ENCODE measurements at places on chromosomes 13 and 19. TPM values are rescaled to one million over a fixed set of nuclear protein-coding genes. Genes with fewer than 3 reads are reported as not detected.

- no peaks in the 10 kb centered on the region for H3K36me3 ChIP-seq
- peaks cover 10% of the 10 kb centered on the region for H3K27me3 ChIP-seq
- DNase-seq, result no peak
- no peak overlapping the region for H3K4me3 ChIP-seq
Observed at GRCh38 chr19:1182727-1183126, 8.7 kb upstream of the SBNO2 start.

- no peak overlapping the region for H3K27ac ChIP-seq
- no peaks in the 10 kb centered on the region for H3K36me3 ChIP-seq
- H3K27me3 ChIP-seq, result peaks cover 5% of the 10 kb centered on the region
- peaks cover 18% of the 10 kb centered on the region for H3K4me1 ChIP-seq
- no peak for DNase-seq
Observed at GRCh38 chr19:33277434-33277833, 24.9 kb downstream of the CEBPA start.

- no peak for DNase-seq
- H3K4me3 ChIP-seq, result no peak overlapping the region
- H3K36me3 ChIP-seq, result no peaks in the 10 kb centered on the region
- no peak overlapping the region for H3K27ac ChIP-seq
- no peaks in the 10 kb centered on the region for H3K27me3 ChIP-seq
- no peaks in the 10 kb centered on the region for H3K4me1 ChIP-seq
Observed at GRCh38 chr13:60754211-60755090, 357.4 kb downstream of the TDRD3 start.

DNA sequence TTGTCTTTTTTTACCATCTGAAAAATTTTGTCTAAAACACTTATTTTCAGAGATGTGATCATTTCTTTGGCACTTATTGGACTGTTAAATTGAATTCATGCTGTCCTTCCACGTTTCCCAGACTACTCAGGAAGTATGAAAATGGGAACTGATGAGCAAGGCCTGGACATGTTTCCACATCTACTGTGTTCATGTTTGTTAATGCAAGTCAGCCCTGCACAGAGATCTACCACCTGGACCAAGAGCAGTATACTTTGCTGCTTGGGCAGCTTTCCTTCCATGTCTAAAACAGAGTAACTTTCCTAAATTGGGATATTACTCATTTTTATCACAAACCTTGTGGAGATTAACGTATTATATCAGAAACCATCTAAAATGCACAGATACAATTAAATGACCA lies 687.4 kb downstream of the DIAPH3 start:
- H3K4me3 ChIP-seq, result no peak overlapping the region
- no peak for DNase-seq
- H3K27ac ChIP-seq, result no peak overlapping the region
- no peaks in the 10 kb centered on the region for H3K4me1 ChIP-seq

DNA sequence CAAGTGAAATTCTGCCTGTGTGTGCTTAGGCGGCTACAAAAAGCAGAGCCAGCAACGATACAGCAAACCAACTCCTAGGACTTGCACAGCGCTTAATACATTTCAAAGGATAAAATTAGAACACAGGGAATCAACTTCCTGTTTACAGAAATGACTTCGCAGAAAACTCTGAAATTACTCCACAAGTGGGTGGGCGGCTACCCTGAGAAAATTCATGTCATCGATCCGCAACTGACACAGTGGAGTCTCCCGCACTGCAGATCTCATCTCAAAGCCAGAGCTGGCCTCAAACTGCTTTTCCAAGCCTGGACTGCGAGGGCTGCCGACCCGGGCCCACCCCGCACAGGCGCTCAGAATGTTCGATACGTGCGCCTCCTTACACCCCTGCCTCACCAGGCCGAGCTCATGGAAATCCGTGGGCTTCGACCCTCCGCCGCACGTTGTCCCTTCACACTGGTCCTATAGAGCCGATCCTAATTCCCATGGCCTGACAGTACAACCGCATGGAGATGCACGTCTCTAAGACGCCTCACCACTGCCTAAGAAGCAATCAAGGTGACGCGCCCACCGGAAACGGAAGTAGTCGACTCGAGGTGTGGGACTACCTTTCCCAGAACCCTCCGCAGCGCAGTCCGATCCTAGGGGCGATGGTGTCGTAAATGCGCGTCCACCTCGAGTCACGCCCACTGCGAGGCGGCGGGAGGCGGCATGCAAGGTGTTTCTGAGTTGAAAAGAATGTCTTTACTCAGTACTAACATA lies at the start of gene ZNF229:
TSS of gene ZNF229 (minus strand) at position 557 of the 759 bp plus-strand sequence. CDS start 5,625 bp downstream, outside the sequence.
- H3K27me3 ChIP-seq, result no peaks in the 10 kb centered on the region
- H3K27ac ChIP-seq, result peak within 1 kb of the TSS; percentile 90
- peak; percentile 92 for DNase-seq
- H3K4me3 ChIP-seq, result peak within 1 kb of the TSS; percentile 85
- H3K4me1 ChIP-seq, result peaks cover 10% of the 10 kb centered on the region

- H3K4me3 ChIP-seq, result peak overlapping the region; percentile 91
- no peaks in the 10 kb centered on the region for H3K27me3 ChIP-seq
- H3K27ac ChIP-seq, result peak overlapping the region; percentile 90
- H3K36me3 ChIP-seq, result peaks cover 24% of the 10 kb centered on the region
- peak; percentile 66 for DNase-seq
- peaks cover 46% of the 10 kb centered on the region for H3K4me1 ChIP-seq
Observed at GRCh38 chr19:39843919-39844793, 2.0 kb downstream of the FBL start.

- H3K4me1 ChIP-seq, result peaks cover 35% of the 10 kb centered on the region
Observed at GRCh38 chr19:16345457-16345856, 20.8 kb downstream of the KLF2 start.

- peaks cover 18% of the 10 kb centered on the region for H3K27me3 ChIP-seq
- H3K4me1 ChIP-seq, result peaks cover 42% of the 10 kb centered on the region
- DNase-seq, result peak; percentile 25
- peak overlapping the region; percentile 77 for H3K27ac ChIP-seq
- peaks cover 16% of the 10 kb centered on the region for H3K36me3 ChIP-seq
Observed at GRCh38 chr19:16661480-16662034, 618 bp downstream of the TMEM38A start.

CAPN12 gene
- 12.2 TPM for total RNA-seq

PSG1 gene
- not detected for total RNA-seq

KLK11 gene
- total RNA-seq, result not detected

Data from activated CD8-positive, alpha-beta T cell treated with anti-CD3 and anti-CD28 coated beads, Interleukin-2, amount 10 ng/mL, durations not matched to agents 7 days and 5 days (primary cell).